ENCODE measurements at places on chromosomes 7 and 10.

DNA sequence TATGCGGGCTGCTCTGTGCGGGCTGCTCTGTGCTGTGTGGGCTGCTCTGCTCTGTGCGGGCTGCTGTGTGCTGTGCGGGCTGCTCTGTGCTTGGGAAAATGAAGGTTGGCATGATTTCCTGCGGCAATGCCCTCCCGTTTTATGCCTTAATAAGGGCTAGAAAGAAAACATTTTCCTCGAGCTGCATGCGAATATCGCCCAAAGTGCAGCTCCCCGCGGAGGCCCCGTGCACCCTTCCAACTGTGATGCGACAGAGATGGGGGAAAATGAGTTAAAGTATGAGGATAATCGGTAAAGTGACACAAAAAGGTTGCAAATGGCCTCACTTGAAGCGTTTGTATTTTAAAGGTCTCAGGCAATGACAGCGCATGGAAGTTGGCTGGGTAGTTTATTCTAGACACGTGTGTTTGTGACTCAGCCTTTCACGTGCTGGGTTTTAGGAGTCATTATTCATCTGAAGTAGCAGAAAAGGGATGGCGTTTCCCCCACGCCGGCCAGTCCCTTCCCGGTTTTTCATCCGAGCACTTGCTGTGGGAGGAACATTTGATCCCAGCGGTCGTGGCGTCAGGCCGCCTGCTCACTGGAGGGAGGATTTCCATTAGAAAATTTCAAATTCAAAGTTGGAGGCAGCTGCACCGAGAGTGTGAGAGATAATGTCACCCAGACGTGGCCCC is 220.7 kb downstream of the ADARB2 start:
- no peak overlapping the region for H3K4me3 ChIP-seq
- no peaks in the 10 kb centered on the region for H3K27me3 ChIP-seq
- H3K36me3 ChIP-seq: no peaks in the 10 kb centered on the region
- no peak overlapping the region for H3K27ac ChIP-seq

DNA sequence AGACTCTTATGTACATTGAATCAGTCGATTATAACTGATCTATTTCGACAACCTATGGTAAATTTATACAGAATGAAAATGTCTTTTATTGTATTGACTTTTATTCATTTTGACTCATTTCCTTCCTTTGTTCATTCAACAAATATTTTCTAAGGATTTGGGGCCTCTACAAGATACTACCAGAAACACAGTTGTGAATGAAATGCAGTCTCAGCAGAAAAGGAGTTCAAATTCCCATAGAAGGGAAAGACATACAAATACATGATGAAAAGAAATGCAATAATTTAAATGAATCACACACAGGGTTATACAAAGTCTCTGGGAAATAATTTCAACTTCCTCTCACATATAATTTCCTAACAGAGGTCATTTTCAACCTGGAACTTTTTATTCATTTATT is 134.0 kb upstream of the SEMA3A start:
- H3K36me3 ChIP-seq: no peaks in the 10 kb centered on the region
- DNase-seq: no peak
- no peaks in the 10 kb centered on the region for H3K27me3 ChIP-seq
- no peaks in the 10 kb centered on the region for H3K4me1 ChIP-seq
- no peak overlapping the region for H3K4me3 ChIP-seq

DNA sequence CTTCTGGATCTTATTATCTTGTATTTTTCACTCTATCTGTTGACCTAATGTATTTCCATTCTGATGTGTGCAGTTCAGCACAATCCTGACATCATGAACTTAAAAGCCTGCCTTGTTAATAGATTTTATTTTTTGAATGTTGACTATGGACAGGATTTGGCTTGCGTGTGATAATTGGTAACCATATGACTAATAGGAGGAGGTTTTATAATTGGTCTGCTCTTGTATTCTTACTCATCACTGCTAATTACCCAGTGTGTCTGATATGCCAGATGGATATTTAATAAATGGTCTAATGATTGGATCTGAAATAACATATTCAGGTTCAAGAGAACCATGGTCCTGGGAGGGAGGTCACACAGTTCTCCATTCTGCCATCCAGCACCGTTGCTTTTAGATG is 45.9 kb downstream of the MTURN start:
- H3K4me3 ChIP-seq: no peak overlapping the region
- no peak overlapping the region for H3K27ac ChIP-seq
- DNase-seq: no peak
- H3K4me1 ChIP-seq: no peaks in the 10 kb centered on the region
- H3K36me3 ChIP-seq: no peaks in the 10 kb centered on the region

DNA sequence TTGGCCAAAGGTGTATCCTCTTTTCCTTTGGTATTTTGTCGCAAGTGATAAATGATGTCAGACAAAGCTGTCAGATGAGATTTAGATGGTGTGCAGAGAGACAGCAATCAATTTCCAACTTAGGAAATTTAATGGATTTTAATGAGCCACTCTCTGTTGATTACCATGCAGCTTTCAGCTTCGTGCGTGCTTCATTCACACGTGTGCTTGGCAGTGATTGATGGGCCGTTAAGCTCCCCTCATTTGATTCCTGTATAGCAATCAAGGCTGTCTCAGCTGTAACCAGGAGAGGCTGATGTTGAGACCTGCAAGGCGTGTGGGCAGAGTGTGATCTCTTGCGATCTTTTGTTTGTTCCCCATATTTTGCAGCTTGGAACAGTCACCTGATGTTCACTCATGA is 439.6 kb downstream of the CALN1 start:
- no peaks in the 10 kb centered on the region for H3K4me1 ChIP-seq
- H3K27me3 ChIP-seq: no peaks in the 10 kb centered on the region
- no peak overlapping the region for H3K27ac ChIP-seq
- no peak overlapping the region for H3K4me3 ChIP-seq
- H3K36me3 ChIP-seq: no peaks in the 10 kb centered on the region

DNA sequence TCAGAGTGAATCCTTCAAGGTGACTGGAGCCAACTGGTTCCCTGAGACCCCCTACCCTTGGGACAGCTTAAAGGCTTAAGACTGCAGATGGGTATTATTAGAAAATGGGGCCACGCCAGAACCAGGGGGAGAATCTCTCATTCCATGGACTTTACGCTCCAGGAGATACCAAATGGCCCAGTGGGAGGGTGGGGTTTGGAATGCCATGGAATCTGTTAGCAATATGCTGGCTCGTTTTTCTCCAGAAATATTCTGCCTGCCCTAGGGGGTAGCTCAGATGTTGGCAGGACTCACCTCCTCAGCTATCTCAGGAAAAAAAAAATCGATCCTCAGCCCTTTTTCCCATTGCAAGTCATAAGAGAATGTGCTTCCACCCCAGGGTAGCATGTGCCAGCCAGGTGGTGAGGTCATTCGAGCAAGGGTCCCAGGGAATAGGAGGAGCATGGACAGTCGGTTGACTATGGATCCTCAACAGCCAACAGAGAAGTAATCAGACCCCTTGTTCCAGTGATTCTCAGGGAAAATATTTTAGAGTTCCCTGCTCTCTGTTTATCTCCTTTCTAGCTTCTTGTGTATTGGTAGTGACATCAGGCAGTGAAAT is 22.9 kb downstream of the SVIL start:
- H3K27ac ChIP-seq: no peak overlapping the region
- H3K27me3 ChIP-seq: no peaks in the 10 kb centered on the region
- H3K4me1 ChIP-seq: no peaks in the 10 kb centered on the region
- H3K36me3 ChIP-seq: no peaks in the 10 kb centered on the region
- H3K4me3 ChIP-seq: no peak overlapping the region

- H3K27ac ChIP-seq: no peak overlapping the region
- H3K4me1 ChIP-seq: no peaks in the 10 kb centered on the region
- no peak for DNase-seq
- H3K36me3 ChIP-seq: no peaks in the 10 kb centered on the region
Observed at GRCh38 chr7:116569737-116570136, 44.9 kb downstream of the CAV1 start.

GRCh38 chr7:120583899-120584586 is 273.9 kb downstream of the TSPAN12 start:
- H3K27me3 ChIP-seq: no peaks in the 10 kb centered on the region
- no peaks in the 10 kb centered on the region for H3K36me3 ChIP-seq
- no peak for DNase-seq
- H3K4me3 ChIP-seq: no peak overlapping the region
- H3K27ac ChIP-seq: no peak overlapping the region

DNA sequence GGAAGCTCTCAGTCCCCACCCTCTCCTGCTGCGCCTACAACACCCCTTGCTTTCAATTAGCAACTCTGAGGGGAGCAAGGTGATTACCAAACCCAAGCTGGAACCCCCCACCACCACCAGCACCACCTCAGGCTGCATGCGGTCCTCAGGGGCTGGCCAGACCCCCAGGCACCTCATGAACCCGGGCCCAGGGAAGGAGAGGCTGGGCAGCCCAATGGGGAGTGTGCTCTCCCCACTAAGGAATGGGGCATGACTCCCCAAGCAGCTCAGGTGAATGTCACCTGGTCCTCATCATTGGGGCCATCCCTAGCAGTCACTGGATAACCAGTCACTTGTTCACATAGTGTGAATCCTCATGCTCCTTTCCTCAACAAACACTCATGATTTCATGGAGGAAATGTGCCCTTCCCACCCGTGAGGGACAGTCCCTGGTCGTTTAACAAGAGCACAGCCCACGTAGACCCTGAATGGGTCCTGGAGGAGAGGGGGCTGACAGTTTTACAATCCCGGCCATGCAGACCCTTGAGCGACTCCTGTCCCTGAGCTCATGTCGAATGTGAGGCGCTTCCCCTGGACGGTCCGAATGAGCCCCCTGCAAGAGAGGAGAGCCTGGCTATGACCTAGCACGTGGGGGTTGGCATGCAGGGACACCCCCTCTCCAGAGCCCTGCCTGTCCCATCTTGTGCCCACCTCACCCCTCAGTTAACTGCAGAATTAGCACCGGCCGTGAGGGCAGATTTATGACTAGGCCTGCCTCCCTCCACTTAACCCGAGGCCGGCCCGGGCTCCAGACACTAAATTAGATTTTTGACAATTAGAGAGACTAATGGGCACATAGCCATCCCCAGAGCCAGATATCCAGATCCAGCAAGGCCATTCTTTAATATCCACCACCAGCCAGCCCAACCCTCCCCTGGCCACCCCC is 29.1 kb downstream of the POLL start:
- peaks cover 9% of the 10 kb centered on the region for H3K4me1 ChIP-seq
- no peak for DNase-seq
- peaks cover 8% of the 10 kb centered on the region for H3K36me3 ChIP-seq

GRCh38 chr10:63137306-63137705 is 4.2 kb downstream of the NRBF2 start:
- no peak for DNase-seq
- no peak overlapping the region for H3K4me3 ChIP-seq
- no peaks in the 10 kb centered on the region for H3K27me3 ChIP-seq
- no peak overlapping the region for H3K27ac ChIP-seq

DNA sequence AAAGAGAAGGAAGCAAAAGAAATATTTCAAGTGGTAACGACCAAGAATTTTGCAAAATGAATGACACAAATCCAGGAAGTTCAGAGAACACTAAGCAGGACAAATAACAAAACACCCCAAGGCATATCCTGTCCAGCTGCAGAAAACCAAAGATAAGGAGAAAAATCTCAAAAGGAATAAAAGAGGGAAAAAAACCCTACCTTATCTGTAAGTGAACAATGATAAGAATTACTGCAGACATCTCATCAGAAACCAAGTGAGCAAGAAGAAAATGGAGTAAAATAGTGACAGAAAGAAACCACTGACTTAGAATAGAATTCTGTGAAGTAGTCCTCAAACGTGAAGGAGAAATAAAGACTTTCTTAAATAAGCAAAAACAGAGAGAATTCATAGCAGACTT is 21.8 kb downstream of the CARD11 start:
- no peak overlapping the region for H3K27ac ChIP-seq
- H3K36me3 ChIP-seq: peaks cover 12% of the 10 kb centered on the region
- no peak overlapping the region for H3K4me3 ChIP-seq
- DNase-seq: no peak

GRCh38 chr7:1368184-1368681 is 91.0 kb downstream of the MICALL2 start:
- H3K27ac ChIP-seq: no peak overlapping the region
- no peak for DNase-seq
- no peak overlapping the region for H3K4me3 ChIP-seq
- H3K27me3 ChIP-seq: no peaks in the 10 kb centered on the region

DNA sequence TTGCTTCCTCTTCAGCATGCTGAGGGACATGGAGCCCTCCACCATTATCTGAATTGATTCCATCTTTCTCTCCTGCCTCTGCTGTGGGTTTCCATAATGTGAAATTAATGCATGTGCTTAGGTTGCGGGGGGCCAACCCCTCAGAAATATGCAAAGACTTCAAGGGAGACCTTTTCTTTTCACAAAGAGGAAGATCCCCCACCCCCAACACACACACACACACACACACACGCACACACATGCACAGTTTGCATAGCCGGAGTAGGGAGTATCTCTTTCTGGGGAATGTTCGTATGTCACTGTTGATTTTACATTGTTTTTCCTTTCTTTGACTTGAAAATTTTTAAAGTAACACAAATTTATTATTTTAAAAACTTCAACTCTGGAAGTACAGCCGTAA is 193.5 kb downstream of the MGMT start:
- H3K4me3 ChIP-seq: no peak overlapping the region
- no peaks in the 10 kb centered on the region for H3K4me1 ChIP-seq
- H3K27ac ChIP-seq: no peak overlapping the region
- H3K27me3 ChIP-seq: no peaks in the 10 kb centered on the region

GRCh38 chr10:34360984-34361383 is 454.1 kb downstream of the PARD3 start:
- H3K27ac ChIP-seq: no peak overlapping the region
- DNase-seq: no peak
- H3K4me3 ChIP-seq: no peak overlapping the region
- no peaks in the 10 kb centered on the region for H3K4me1 ChIP-seq
- no peaks in the 10 kb centered on the region for H3K36me3 ChIP-seq

GRCh38 chr10:71727105-71727737 is 7.6 kb upstream of the C10orf105 start:
- H3K4me1 ChIP-seq: peaks cover 67% of the 10 kb centered on the region
- no peaks in the 10 kb centered on the region for H3K27me3 ChIP-seq
- H3K36me3 ChIP-seq: no peaks in the 10 kb centered on the region
- no peak for DNase-seq

DNA sequence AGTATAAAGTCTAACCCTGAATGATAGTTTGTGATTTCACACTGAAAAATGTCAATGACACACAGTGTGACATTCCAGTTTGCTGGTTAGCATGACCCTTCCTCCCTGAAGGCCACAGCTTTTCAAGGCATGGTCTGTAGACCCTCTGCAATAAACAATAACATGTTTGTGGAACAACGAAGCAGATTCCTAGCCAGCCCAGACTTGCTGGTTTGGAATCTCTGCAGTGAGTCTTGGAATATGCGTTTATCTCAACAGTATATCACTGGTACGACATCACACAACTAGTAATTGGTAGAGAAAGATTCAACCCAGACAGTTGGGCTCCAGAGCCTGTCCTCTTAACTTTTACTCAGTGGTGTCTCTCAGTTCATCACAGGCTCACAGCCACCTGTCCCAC is 23.7 kb upstream of the DUSP5 start:
- no peaks in the 10 kb centered on the region for H3K4me1 ChIP-seq
- no peaks in the 10 kb centered on the region for H3K27me3 ChIP-seq
- H3K27ac ChIP-seq: no peak overlapping the region
- H3K4me3 ChIP-seq: no peak overlapping the region
- no peak for DNase-seq
- no peaks in the 10 kb centered on the region for H3K36me3 ChIP-seq

GRCh38 chr10:6255548-6256061 is 52.9 kb downstream of the PFKFB3 start:
- no peaks in the 10 kb centered on the region for H3K4me1 ChIP-seq
- H3K27me3 ChIP-seq: no peaks in the 10 kb centered on the region
- H3K27ac ChIP-seq: no peak overlapping the region

GRCh38 chr7:150429699-150430098 is 20.7 kb upstream of the GIMAP8 start:
- H3K27me3 ChIP-seq: no peaks in the 10 kb centered on the region
- no peaks in the 10 kb centered on the region for H3K36me3 ChIP-seq
- H3K4me3 ChIP-seq: no peak overlapping the region
- H3K4me1 ChIP-seq: no peaks in the 10 kb centered on the region
- no peak for DNase-seq
